ENCODE measurements at places on chromosomes 5 and 9.

DNA sequence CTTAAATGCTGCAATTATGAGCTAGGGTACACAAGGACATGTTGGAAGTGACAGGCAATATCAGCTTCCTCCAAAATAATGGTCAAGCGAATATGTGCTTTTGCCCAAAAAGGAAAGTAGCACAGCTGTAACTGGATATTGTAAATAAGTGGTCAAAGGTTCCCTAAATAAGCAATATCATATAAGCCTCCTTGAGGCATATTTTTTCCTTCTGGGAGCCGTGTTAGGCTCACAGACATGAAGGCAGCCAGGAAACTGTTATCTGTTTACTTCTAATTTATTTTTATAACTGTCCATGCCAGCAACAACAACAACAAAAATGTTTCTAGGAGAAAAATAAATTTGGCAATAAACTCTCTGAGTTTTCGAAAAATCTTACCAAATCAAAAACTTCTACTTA is 648.3 kb downstream of the PDE4D start:
- DNase-seq: no peak

DNA sequence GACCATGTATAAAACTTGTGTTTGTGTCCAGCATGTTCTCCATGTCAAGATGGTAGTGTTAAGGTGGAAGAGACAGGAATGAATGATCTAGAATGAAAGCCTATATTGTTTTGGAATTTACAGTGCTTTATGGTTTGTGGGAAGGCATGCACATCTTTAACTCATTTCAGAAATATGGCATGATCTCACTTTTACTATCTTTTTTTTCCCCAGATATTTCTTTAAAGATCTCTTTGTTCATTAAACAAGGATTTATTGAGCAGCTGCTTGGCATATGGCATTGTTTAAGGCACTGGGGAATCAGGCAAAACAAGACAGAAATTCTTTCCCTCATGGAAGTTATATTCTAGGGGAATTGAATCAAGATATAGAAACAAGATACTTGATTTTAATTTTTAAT is 51.7 kb downstream of the SLC12A2 start:
- DNase-seq: no peak

DNA sequence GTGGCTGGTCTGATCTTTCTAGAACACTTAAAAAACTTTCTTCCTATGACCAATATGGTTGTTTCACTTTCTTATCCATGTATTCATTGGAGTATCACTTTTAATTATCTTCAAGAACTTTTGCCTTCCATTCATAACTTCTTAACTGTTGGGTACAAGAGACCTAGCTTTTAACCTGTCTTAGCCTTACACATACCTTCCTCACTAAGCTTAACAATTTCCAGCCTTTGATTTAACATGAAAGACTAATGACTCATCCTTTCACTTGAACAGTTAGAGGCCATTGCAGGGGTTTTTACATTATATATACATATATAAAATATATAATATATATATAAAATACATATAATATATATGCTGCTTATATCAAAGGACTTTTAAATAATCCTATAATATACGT is 57.9 kb downstream of the ABHD17B start:
- no peak for DNase-seq

DNA sequence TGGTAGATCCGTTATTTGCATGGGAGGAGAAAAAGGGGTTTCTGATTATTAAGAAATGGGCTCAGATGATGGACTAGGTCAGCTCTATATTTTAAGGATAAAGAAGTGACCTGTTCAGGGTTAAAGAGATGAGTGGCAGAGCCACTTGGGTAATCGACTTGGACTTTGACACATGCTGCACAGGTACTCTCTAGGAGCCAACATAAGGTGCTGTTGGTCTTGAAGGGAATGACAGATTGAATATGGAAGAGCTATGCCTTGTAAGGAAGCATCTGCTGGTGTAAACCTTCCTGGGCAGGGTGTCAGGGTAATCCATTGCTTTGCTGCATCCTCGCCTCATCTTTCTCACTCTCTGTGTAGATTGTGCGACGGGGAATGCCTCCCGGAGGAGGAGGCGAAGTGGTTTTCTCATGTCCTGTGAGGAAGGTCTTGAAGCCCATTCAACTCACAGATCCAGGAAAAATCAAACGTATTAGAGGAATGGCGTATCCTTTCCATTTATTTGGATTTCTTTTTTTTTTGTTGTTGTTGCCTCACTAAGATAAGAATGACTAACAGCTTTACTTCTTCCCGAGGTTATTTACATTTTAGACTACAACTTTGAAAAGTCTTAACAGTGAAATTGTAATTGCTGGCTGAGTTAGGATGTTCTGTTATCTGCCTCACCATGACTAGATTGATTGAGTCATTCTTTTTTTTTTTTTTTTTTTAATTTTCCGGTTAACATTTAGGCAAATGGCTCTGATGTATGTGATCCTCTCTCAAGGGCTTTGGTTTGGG is 41.2 kb downstream of the RCL1 start:
- DNase-seq: no peak

- no peak for DNase-seq
Measured at GRCh38 chr9:113742878-113743277, 133.2 kb upstream of the ZNF618 start.

DNA sequence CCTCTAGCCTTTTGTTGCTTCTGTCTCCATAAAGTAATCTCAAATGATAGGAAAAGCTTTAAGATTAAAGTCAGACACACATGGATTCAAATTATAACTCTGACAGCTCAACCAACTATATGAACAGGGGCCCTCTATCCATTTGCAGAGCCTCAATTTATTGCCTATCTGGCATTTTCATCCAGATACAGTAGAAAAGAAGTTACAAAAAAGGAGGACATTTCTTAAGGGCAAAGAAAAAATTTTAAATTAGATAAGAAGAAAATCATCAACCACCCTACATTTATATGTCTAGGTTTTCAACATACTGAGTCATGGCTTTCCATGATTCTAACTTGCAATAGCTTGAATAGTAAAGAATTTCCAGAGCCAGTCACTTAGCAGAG is 567.2 kb downstream of the CAAP1 start:
- no peak for DNase-seq

Measured in DMS79 (cell line).